Renal pelvis (tissue), 12 donors: ENCODE measurements at places on chromosomes 13 and 19.
A peak's percentile ranks its signal among the peaks of the same experiment; 100 is the strongest.

GRCh38 chr19:38990949-38991697 is 15.6 kb upstream of the FBXO17 start:
- DNase-seq: no peak

GRCh38 chr19:3359015-3359918 is 7.1 kb upstream of the NFIC start:
- no peak for DNase-seq

DNA sequence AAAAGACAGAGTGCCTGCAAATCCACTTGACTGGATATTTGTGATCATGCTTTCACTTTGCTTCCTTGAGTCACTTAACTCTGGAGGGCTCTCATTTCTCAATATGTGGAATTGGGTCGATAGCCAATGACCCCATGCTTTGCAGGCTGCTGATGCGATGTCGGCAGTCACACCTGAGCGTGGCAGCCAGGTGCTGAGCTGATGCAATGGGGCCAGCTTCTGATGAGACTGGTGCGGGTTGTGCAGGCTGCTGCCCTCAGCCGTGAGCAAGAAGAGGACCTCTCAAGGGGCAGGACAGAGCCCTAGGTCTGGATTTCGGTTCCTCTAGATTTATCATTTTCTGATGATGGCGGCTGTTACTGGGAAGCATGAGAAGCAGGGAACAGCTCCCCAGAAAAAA is 334.1 kb downstream of the TEX29 start:
- no peak for DNase-seq

DNA sequence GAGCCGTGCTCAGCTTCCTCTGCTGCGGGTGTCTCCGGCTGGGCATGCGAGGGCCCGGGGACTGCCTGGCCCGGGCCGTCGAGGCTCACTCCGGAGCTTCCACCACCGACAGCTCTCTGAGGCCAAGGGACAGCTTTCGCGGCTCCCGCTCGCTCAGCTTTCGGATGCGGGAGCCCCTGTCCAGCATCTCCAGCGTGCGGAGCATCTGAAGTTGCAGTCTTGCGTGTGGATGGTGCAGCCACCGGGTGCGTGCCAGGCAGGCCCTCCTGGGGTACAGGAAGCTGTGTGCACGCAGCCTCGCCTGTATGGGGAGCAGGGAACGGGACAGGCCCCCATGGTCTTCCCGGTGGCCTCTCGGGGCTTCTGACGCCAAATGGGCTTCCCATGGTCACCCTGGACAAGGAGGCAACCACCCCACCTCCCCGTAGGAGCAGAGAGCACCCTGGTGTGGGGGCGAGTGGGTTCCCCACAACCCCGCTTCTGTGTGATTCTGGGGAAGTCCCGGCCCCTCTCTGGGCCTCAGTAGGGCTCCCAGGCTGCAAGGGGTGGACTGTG is 1.2 kb downstream of the S1PR4 start:
- DNase-seq: no peak

- peak; percentile 48 for DNase-seq
Observed at GRCh38 chr13:34019870-34020269, 201.9 kb downstream of the RFC3 start.

- no peak for DNase-seq
Observed at GRCh38 chr13:92488249-92488852, 738.3 kb upstream of the GPC6 start.

GRCh38 chr19:31448221-31448657 is 99.0 kb upstream of the TSHZ3 start:
- no peak for DNase-seq

- DNase-seq: peak; percentile 36
Observed at GRCh38 chr19:7682175-7682855, 1.7 kb downstream of the TRAPPC5 start.
